ENCODE measurements at places on chromosomes 4 and X.

DNA sequence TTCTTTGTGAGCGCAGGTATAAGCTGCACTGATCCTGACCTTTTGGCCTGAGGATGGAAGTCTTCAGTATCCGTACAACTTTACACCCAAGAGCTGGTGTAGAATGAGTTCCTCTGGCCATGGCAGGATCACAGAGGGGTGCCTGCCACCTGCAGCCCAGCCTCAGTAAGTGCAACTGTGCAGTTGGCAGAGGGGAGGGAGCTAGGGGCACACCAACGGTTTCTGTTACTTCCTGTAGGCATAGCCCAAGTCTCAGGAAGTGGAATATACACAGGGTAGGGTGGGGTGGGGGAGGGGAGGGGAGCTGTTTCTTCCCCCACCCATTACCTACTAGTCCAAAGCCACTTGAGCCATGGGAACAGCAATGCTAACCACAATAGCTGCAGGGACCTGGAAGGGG lies 85.4 kb upstream of the GBA3 start:
- DNase-seq: no peak

- no peak for DNase-seq
Measured at GRCh38 chr4:174154215-174154854, 129.1 kb downstream of the FBXO8 start.

GRCh38 chr4:161650812-161651211 lies 513.0 kb downstream of the FSTL5 start:
- no peak for DNase-seq

GRCh38 chr4:179927473-179927872 lies 2315.7 kb upstream of the TENM3 start:
- no peak for DNase-seq

- DNase-seq: no peak
Measured at GRCh38 chr4:162360369-162361149, 196.8 kb upstream of the FSTL5 start.

- DNase-seq: no peak
Measured at GRCh38 chr4:143558286-143558685, 44.8 kb downstream of the SMARCA5 start.

DNA sequence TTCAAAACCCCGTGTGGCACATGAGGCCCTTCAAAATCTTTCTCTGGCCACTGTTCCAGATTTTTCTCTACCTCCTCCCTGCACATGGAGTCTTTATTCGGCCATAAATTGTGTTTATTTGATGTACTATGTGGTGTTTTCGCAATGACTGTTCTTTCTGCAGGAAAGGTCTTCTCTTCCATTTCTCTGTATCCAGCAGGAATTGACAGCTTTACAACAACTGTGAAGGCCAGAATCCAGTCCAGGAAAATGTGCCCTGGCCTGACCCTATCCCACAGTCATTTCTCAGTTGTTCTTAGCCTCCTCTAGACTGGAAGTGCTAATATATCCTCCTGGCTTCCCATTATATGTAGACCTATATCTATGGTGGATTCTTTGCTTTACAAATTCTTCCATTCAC lies 191.4 kb downstream of the COL25A1 start:
- no peak for DNase-seq

DNA sequence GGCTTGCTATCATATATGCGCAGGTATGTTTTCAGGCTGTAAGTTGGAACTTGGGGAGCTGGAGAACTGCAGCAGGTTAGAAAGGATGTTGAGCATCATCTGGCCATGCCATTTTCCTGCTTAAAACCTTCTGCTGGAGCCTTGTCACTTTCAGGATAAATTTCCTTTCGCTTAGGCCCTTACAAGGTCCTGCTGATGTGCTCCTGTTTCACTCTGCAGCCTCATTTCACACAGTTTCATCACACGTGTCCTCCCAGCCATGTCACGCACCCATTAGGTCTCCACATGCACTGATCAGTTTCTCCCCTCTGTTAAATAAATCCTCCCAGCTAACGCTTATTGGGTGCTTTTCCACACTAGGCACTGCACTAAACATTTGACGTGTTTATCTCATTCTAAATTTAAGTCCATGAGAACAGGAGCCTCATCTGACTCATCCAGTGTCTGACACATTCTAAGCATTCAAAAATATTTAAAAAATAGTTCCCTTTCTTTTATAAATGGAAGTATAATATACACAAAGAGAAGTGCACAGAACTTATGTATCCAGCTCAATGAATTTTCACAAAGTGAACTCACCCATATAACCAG lies 14.5 kb downstream of the SOD3 start:
- DNase-seq: no peak

- DNase-seq: no peak
Measured at GRCh38 chrX:72128881-72129280, 2.8 kb downstream of the RTL5 start.

DNA sequence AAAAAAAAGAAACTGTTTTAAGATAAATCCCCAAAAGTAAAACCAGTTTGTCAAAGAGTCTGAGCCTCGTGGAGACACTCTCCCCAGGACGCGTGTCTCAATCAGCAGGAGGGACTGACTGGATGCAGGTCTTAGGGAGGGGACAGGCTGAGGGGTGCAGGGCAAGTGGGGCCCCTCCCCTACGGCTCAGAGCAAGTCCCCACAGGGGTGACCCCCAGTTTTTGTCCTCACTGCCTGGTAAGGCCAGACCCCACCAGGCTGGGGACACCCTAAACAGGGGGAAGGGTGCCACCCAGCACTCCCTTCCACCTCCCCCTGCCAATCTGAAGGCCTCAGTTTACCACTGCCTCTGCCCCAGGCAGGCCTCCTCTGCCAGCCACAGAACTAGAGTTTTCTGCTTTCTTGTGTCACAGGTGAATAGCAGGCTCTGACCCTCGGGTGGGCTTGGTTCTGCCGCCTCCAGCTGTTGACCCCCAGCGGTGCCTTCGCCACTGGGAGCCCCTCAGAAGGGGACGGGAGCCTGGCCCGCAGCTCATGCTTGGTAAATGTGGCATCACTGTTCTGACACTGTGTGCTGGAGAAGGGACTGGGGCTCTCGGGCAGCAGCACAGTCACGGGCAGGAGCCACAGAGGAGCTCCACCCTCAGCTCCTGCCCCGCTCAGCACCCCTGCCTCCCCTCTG lies 69.8 kb upstream of the MXD4 start:
- DNase-seq: no peak

- no peak for DNase-seq
Measured at GRCh38 chr4:33709247-33709646, 2535.1 kb downstream of the ARAP2 start.

DNA sequence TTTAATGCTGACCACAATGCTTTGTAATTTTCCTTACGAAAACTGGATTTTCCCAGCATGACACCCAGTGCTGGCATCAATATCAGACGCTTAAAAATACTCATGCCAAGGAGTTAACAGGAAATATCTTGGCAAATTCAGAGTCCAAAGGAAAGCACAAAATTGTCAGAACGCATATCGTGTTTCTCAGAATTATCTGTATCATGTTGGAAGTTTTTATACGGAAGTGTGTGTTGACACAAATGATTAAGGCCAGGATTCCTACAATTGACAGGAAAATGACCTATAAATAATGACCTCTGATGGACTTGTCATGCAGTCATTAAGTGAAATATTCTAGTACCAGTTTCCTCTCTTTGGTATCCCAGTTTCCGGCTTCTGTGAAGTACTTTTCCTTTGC lies 132.1 kb upstream of the TLL1 start:
- DNase-seq: no peak

DNA sequence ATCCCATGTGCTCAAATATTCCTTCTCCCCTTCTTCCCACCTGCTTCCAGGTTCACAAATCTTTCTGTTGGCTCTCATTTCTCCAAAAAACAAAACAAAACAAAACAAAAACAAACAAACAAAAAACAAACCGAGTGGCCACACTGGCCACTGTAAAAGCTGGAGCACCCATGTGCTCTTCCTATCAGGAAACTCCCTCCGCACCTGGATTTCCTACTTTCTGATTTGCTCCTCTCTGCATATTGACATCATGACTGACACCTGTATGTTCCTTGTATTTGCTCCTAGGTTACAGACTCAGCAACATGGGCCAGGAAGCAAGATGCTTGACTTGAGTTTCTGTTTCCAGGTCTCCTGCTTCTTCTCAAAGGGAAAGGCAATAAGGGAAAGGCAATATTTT lies 258.8 kb downstream of the GPC3 start:
- DNase-seq: no peak

- no peak for DNase-seq
Measured at GRCh38 chr4:123835831-123836590, 439.4 kb downstream of the SPRY1 start.

DNA sequence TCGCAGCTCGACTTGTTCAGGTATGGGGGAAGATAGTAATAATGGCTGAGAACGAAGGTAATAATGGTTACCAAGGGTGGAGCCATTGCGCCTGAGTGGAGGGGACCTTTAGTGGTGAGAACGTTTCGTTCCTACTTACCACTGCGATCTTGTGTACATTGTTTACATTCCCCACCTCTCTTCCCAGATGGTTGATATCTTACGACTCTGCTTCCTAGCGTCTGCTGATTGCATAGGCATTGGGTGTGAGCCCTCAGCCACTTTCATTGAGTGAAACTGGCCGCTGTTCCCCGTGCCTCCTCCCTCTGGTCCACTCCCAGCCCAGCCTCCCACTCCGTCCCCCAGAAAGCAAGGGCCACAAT lies 850 bp downstream of the IGBP1 start:
- no peak for DNase-seq

DNA sequence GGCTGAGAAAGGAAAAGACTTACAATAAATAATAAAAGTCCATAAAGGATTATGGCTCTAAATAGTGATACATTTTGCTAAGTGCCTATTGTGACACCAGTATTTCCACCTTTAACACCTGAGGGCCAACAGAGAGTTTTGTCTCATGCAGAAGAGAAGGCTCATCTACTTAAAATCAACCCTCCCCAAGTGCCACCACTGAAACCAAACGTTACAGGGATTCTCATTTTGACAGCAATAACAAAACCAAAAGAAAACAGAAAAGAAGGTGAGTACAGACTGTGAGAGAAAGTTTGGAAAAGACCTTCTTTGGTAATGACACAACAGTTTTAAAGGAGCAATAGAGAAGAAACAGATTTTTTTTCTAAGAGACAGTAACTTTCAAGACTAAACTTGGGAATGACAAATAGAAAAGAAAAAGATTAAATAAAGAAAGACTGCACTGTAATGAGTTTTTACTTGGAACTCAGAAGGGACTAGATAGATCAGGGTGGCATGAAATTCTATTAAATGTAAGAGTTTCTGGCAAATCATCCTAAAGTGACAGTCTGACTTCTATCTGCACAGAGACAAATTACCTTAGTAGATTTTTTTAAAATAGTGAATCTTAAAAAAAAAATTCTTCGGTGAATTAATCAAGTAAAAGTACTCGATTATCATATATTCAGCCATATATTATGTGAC lies 109.7 kb downstream of the ZNF827 start:
- peak; percentile 22 for DNase-seq

GRCh38 chr4:137998666-137999429 lies 243.3 kb downstream of the SLC7A11 start:
- no peak for DNase-seq

- DNase-seq: no peak
Measured at GRCh38 chr4:17587094-17587822, 10.3 kb downstream of the LAP3 start.

GRCh38 chrX:105658136-105658535 lies 164.2 kb upstream of the NRK start:
- no peak for DNase-seq

Data from GM18507 (cell line).